Thoracic aorta (tissue), 2 donors: ENCODE measurements at places on chromosomes 16 and 17.

DNA sequence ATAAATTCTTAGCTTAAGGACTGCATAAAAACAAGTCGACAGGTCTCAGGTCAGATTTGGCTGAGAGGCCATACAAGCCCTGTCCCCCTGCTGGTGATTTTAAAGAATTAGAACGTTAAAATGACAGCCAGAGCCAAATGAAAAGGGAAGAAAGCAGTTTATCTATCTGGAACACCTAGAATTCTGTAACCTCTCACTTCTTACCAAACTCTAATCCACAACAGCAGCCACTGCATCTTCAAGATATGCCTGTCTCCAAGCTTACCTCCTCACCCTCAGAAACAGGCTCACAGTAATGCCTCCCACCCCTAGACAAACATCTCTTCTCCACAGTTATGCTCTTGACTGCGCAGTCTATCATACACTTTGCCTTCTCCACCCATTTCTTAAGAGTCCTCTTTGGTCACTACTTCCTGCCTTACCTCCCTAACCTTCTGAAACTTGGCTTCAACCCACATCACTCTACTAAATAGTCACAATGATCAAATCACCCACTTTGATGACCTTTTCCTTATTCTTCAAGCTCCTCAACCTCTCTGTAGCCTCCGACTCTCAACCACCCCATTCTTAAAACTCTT, 14.2 kb downstream of the ANKFY1 start:
- no peak for DNase-seq

GRCh38 chr16:85759631-85760419, 8.9 kb upstream of the C16orf74 start:
- no peak for DNase-seq

DNA sequence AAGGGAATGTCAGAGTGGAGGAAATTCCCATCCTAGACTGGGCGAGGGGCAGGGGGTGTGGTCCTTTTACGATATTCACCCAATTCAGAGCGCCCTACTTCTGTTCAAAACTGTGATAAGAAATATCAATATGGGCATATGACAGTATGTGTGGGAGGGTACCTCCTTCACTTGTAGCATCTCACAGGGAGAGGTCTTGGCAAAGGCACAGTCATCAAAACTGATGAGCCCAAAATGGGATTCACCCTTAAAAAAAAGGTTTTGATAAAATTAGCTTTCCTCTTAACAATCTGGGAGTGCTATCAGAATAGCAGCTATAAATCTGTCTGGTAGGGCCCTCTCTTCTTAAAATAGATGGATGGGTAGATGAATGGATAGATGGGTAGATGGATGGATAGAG, 967.8 kb upstream of the RBFOX1 start:
- DNase-seq: no peak

- DNase-seq: no peak
These were observed 13.8 kb upstream of the CD79B start for GRCh38 chr17:63945784-63946439.

DNA sequence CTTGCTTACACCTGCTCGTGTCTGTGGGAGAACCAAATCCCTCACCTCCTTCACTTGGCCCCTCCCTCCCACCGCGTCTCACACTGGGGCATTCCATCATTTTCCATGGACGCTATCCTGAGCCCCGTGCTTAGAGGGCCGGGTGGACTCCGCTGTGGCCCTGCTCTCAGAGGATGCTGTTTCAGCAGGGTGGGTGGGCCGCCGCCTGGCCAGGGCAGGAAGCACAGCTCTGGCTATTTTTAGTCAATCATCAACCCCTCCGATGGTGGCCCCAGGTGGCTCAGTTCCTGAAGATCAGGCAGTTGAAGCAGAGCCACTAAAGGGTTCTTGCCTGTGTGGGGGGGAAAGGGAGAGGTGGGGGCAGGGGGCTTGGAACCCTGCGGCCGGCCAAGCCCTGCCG, 230.3 kb downstream of the ENGASE start:
- no peak for DNase-seq

GRCh38 chr16:84193480-84193879, 2.5 kb downstream of the ADAD2 start:
- DNase-seq: no peak

DNA sequence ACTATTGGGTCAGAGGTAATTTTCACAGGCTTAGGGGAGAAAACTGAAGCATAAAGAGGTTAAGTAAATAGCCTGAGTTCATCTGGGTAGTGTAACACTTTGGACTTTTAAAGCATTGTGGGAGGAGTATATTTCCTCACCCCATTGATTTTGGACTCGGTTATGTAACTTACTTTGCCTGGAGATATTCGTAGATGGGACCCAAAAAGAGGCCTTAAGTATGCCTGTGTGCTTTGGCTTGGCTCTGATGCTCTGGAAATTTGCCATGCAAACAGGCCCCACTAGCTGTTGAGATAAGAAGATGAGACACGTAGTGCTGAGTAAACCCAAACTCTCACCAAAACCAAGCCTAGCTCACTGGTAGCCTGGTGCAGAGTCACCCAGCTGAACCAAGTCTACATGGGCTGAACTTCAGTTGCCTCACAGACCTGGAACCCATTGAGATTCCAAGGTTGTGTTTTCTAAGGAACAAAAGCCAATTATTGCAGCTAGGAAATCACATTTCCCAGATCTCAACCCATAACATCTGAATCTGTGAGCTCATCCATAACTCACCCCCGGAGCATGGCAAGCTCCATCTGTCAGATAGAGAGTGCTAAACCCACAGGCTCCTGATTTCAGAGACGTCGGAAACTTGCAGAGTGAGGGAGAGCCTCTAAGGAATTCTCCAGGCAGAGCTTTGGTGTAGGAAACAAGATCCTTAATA, 536.0 kb upstream of the C16orf82 start:
- DNase-seq: no peak

- DNase-seq: no peak
These were observed 751.8 kb downstream of the CDH11 start for GRCh38 chr16:64370112-64370511.

- DNase-seq: no peak
These were observed 10.4 kb downstream of the CDIPT start for GRCh38 chr16:29852654-29853053.

- no peak for DNase-seq
These were observed 3.7 kb upstream of the PYCR1 start for GRCh38 chr17:81940538-81941483.

DNA sequence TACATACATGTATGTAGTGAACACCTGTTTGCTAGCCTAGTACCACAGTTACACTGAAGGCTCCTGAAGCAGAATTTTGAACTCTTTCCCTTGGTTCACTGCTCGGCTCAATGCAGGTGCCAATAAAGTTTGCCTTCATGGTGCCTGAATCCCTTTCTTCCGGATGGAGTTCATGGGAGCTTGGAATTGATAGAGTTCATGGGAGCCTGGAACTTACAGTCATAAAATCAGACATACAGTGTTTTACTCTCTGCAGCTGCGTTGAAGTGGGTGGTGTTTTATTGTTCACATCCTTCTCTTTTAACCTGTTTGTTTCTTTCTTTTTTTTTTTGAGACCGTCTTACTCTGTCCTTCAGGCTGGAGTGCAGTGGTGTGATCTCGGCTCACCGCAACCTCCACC, 29.2 kb upstream of the ABR start:
- no peak for DNase-seq

- DNase-seq: no peak
These were observed 504 bp downstream of the ZNF263 start for GRCh38 chr16:3283543-3284447.

DNA sequence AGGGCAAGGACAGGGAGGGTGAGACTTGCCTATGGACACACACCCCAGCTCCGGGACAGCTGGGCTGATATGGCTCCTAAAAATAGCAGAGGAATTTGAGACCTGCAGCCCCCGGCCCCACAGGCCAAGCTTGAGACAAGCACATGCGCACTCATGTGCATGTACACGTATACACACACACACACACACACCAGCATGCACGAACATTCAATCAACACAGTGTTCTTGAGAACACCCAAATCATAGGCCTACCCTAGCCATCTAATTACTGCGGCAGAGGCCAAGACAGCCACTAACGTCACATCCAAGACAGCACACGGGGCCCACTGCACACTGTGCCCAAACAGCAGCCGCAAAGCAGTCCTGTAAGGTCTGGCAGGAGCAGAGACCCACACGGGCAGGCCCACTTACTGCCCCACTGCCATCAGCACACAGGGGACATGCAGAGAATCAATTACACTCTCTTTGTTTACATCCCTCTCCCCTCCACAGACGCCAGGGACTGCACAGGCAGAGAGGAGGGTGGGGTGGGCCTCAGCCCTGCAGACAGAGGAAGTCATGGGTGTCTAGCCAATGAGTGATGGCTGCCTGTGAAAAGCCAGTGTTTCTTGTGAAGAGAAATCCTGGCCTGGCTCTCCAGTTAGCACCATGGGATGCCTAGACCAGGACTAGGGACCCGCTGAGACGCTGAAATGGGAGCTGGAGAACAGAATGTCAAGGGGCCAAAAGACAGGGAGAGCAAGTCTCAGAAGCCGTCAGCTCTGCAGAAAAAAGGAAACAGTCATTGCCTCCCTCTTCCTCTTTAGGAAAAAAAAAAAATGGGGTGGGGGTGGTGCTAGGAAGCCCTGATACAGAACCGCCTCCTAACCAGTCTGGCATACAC, 39.3 kb downstream of the MYO18A start:
- DNase-seq: no peak

DNA sequence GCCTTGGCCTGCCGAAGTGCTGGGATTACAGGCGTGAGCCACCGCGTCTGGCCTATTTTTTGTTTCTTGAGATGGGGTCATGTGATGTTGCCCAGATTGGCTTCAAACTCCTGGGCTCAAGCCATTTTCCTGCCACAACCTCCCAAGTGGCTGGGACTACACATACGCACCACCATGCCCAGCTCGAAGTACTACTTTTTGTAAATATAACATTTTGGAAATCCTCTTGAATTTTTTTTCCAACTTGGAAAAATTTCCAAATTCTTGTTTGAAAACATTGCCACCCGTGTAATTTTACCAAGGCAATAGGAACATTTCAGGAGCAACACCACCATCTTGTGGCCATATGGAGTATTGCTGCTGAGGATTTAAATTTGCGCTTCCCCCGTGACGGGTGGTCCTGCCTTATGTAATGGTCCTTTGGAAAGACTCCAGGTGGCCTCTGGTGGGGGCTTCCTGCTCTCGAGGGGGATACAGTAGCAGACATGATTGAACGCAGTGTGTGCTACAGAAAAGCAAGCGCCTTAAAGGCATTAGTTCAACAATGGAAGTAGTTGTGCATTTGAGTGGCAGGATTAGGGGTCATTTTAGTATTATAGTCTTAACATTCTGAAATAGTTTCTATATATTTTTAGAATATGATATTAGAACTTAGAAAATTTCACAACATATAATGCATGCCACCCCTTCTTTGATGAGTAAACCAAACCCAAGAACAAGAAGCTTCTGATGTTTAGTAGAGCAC, 8.0 kb downstream of the FLYWCH1 start:
- DNase-seq: no peak

- no peak for DNase-seq
These were observed 17.3 kb downstream of the MRPS23 start for GRCh38 chr17:57832314-57833178.

GRCh38 chr17:78678222-78678557, 101.0 kb upstream of the DNAH17 start:
- DNase-seq: no peak

DNA sequence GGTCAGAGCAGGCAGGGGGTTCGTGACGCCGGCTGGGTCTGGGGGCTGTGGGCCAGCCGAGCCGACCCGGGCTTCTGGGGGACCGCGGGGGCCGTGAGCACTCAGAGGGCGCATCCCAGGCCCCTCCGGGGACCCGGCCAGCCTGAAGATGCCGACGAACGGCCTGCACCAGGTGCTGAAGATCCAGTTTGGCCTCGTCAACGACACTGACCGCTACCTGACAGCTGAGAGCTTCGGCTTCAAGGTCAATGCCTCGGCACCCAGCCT, 140 bp downstream of the FSCN2 start:
- DNase-seq: no peak

- no peak for DNase-seq
These were observed 53.5 kb downstream of the PARN start for GRCh38 chr16:14576532-14576931.

- DNase-seq: no peak
These were observed 1.6 kb upstream of the KIAA0513 start for GRCh38 chr16:85025781-85026653.

GRCh38 chr16:90026135-90026534, 6.9 kb upstream of the DBNDD1 start:
- DNase-seq: no peak

DNA sequence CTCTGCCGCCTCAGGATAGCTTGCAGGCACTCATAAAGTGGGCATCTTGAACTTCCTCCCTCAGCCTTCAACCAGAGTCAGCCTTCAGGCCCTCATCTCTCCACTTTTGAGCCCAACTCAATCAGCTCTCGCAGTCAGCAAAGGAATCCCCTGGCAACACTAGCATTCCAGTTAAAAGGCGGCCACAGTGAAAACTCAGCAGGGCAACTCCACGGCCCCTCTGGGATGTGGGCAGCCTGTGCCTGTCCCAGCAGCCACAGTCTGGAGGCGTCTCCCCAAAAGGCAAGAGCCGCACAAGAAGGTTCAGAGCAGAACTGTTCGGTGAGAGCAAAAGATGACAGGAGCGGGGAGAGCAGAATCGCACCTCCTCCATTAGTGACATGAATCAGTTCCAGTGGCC, 9.0 kb downstream of the TMEM11 start:
- no peak for DNase-seq

DNA sequence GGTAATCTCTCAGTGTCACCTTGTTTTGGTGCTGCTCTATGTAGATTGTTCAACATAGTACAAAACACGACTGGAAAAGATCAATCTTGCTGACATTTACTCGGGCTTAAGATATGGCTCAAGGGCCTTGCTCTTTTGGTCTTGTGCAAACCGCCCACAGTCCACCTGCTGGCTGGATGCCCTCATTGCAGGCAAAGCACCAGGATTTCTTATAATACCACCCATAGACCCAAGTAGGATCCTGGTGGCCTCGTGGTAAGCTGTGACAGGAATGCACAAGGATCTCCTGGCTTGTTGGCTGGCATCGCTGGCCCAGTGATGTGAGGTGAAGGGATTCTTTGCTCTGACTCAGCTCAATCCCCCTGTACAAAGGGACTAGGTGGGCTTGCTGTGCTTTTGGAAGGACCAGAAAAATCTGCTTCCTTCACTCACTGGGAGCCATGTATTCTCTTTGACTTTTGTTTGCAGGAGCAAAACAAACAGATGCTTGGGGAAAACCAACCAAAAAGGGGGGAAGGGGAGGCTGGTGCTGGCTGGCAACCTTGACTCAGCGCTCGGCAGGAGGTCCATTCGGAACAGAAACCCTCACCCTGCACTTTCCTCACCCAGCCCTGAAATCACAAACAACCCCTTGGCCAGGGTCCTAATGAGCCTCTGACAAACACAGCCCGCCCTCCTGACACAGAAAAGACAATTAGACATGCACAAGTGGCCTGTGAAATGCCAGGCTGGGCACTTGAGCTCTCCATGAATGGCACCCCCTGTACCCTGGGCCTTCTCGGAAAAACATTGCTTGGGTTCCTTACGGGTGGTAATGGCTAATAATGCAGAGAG, 36.6 kb upstream of the MED9 start:
- no peak for DNase-seq
